T-helper 1 cell (primary cell): ENCODE measurements at places on chromosomes 1 and 21.

DNA sequence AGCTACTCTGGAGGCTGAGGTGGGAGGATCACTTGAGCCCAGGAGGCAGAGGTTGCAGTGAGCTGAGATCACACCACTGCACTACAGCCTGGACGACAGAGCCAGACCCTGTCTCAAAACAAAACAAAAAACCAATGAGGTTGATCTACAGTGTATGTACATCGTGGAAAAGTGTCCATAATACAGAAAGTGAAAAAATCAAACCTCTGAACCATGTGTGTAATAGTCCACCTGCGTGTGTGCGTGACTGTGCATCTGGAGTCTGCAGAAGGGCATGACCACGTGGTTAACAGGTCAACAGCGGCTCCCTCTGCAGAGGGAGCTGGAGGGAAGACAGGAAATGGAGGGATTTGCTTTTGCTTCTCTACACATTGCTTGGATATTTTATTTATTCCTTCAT, 32.4 kb upstream of the ENO1 start:
- no peak for DNase-seq

GRCh38 chr1:227947676-227948492, at the start of gene WNT9A:
WNT9A (minus strand) TSS chr1:227947932; CDS start chr1:227947887, 45 bp downstream.
- DNase-seq = no peak

DNA sequence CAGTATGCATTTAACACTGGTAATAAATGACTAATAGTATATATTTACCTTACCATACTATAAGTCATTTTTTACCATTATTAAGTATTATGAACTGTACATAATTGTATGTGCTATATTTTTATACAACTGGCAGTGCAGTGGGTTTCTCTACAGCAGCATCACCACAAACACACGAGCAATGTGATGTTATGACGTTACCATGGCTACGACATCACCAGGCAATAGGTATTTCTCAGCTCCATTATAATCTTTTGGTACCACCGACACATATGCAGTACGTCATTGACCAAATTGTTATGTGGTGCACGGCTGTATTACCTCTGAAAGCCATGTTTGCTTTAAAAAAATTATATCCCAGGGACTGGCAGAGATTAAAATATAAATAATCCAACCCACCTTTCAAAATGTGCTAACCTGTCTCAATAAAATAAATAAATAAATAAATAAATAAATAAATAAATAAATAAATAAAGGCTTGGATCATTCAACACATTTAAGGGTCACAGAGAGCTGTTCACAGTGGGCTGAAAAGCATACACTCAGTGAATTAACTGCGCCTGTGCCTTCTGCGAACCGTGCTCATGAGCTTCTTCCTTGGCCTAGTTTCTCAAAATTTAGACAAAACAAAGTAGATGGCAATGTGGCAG, 121.4 kb upstream of the SLC35F3 start:
- no peak for DNase-seq

DNA sequence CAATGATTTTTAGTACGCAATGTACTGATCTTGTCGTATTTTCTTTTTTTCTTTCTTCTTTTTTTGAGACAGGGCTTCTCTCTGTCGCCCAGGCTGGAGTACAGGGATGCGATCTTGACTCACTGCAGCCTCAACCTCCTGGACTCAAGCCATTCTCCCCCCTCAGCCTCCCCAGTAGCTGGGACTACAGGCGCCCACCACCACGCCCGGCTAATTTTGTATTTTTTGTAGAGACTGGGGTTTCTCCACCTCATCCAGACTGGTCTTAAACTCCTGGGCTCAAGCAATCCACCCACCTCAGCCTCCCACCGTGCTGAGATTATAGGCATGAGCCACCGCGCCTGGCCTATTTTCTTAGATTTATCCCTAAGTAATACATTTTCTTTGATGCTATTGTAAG, 43.9 kb upstream of the COL6A2 start:
- DNase-seq = no peak

- no peak for DNase-seq
Observed at GRCh38 chr1:43366601-43367025, 1.2 kb downstream of the ELOVL1 start.

DNA sequence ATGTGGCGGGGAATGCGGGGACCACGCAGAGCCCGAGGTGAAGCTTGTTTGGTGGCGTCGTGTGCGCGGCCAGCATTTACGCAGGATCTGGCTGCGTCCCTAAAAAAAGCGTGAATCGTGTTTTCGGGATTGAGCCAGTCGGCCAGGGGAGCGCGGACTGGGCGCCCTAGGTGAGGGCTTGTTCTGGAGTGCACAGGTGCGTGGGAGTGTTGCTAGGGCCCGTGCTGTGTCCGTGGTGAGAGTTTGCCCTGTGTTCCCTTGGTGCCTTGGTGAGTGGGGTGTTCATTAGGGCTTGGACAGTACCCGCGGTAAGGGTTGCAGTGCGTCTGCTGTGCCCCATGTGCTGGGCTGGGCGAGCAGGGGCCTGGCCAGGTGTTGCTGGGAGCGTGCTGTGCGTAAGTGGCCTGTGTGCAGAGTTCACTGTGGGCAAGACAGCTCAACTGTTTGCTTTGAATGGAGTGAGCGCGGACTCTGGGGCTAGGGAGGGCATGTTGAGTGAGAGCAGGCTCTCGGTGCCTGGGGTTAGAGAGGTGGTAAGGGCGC, 673 bp downstream of the CD46 start:
- peak; percentile 6 for DNase-seq

DNA sequence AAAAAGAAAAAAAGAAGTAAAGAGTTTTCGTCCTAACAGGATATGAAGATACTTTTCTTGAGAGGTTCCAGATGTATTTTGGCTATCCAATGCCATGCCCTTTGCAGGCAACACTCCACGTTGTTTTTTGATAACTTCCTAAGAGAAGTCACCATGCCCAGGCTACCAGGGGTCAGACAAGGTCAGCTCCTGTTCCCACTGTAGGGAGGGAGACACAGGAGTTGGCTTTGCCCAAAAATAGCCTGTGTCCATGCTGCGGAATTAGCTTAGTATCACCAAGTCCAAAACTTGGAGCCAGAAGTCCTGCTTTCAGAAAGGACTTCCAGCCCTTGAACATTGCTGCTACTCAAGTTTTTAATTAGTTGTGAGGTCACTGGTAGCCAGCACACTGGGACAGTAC, 62.1 kb upstream of the NRIP1 start:
- no peak for DNase-seq

DNA sequence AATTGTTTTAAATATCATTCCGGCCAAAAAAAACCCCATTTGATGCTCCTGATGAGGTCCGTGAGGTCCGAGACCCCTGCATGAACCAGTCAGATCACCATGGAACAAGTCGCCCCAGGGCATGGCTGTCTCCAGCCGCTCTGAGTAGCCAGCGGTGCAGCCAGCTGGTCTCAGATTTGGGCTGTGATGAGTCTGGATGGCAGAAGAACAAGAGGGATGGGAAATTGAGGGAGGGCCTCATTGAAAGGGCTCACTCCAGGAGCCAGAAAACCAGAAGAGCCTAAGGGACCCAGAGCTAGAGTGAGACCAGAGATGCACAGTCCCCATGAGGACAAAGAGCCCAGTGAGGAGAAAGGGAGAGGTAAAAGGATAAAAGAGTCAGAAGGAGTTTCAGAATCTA, 174.0 kb downstream of the TOMM20 start:
- DNase-seq = no peak

GRCh38 chr1:223199094-223199647, 56.1 kb upstream of the TLR5 start:
- DNase-seq = no peak

DNA sequence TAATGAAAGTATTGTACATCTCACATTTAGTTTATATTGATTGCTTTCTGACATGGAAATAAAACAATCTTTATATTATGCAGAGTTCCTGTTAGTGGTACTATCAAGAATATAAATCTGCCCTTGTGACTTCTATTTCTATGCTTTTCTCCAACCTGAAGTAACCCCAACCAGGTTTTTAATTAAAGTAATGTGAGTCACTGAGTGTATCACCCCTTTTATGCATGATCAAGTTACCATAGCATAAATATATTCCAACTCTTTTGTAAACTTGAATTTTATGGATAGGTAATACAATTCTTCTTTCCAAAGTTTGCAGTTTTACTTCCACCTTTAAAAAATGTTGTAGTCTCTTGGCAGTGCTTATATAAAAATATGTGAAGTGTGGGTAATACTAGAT, 532.3 kb downstream of the USP25 start:
- DNase-seq = no peak

- DNase-seq = no peak
Observed at GRCh38 chr1:8905582-8906191, 27.2 kb upstream of the ENO1 start.

- no peak for DNase-seq
Observed at GRCh38 chr1:202205523-202206190, 12.1 kb downstream of the LGR6 start.

DNA sequence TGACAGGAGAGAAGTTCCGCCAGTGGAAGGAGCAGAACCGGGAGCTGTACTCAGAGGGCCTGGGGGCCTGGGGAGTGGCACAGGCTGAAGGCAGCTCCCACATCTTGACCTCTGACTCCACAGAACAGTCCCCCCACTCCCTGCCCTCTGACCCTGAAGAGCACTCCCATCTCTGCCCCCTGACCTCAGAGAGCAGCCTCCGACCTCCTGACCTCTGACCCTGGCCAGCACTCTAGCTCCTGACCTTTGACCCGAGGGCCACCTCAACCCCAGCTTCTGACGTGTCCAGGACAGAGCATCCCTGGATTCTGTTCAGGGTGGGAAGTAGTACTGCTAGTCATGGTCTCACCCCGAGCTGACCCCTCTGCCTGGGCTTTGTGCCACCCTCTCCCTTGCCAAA, 1.1 kb upstream of the CATSPER4 start:
- DNase-seq = no peak

GRCh38 chr1:216015116-216015515, 408.1 kb downstream of the USH2A start:
- no peak for DNase-seq

GRCh38 chr1:206578068-206578977, 33.9 kb downstream of the EIF2D start:
- peak; percentile 86 for DNase-seq

GRCh38 chr1:20194757-20195461, 8.6 kb upstream of the PLA2G2C start:
- DNase-seq = peak; percentile 64

DNA sequence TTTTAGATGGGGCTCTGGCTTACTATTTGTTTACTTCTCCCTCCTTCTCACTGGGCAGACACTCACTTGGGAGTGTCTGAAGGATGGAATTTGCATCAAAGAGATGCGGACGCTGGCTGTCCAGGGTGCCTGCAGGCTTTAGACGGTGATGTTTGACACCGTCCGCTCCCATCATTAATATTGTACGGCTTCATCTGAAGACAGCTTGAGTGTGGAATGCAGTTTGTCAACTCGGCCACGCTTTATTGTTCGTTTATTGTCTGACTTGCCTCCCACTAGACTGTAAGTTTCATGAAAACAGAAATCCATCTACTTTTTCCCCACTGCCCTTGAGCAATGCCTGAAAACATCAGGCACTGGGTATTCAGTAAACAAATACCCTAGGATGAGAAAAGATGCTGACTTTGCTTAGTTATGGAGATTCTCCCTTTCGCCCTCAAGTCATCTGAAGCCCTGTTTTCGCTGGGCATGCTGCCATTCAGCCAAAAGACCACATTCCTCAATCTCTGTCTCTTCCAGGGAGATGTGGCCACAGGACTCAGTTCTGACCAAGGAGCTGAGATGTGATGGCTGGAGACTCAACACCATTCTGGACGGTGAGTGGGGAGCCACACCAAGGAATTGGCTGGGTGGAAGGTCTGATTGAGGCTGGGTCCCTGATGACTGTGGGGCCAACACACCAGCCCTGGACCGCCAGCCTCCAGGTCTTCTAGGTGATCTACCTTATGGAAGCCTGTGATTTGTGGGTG, 87.6 kb downstream of the BCAR3 start:
- no peak for DNase-seq

DNA sequence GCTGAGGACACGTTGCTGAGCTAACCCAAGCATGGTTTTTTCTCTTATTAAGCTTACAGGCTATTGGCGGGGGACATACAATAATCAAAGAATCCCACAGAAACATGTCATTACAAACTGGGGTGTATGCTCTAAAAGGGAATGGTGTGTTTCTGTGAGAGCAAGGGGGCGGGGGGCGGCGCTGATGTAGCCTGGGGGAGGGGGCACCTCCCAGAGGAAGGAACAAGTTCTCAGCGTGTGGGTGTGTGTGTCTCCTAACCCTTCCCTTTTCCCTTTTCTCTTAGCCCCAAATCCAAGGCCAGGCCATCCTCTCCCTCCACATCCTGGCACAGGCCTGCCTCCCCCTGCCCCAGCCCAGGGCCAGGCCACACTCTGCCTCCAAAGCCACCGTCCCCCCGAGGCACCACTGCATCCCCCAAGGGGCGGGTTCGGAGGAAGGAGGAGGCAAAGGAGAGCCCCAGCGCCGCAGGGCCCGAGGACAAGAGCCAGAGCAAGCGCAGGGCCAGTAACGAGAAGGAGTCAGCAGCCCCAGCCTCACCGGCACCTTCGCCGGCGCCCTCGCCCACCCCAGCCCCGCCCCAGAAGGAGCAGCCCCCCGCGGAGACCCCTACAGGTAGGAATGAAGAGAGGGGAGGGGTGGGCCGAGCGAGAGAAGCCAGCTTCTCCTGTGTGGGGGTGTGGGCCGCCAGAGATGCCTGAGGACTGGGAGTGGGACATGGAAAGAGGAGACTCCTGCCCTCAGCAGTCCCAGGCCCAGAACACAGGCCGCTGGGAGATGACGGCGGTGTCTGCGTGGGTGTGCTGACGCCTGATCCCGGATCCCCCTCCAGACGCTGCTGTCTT, 21.9 kb downstream of the MAP7D1 start:
- DNase-seq = no peak

DNA sequence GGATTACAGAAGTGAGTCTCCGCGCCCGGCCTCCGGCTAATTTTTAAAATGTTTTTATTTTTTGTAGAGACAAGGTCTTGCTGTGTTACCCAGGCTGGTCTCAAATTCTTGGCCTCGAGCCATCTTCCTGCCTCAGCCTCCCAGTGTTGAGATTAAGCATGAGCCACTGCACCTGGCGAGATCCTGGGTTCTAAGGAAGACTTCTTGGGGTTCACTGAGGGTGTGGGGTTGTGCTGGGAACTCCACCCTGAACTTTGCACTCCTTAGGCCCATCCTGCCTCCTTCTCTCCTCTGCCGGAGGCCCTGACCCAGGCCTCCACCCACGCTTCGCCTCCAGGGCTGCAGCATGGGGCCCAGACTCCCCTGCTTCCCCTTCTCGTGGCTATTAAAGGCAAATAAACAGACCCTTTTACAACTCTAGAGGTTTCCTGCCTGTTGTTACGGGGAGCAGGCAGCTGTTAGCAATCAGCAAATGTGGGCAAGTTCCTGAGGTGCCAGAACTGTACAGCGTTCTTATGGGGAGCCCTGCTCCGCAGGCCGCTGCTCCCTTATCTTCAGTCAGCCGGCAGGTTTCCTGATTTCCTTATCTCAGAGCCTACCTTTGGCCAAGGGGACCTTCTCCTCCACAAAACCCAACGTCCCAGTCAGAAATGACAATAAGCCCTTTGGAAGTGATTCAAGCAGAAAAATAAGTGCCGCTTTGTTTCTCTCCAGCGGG, 41.0 kb upstream of the LIN9 start:
- no peak for DNase-seq

GRCh38 chr21:28725396-28725795, 267.3 kb downstream of the LTN1 start:
- no peak for DNase-seq

- no peak for DNase-seq
Observed at GRCh38 chr1:87132284-87132870, 196.3 kb upstream of the LMO4 start.

GRCh38 chr1:27601321-27601770, 2.6 kb downstream of the AHDC1 start:
- DNase-seq = no peak
